Central memory CD8-positive, alpha-beta T cell (primary cell): ENCODE measurements at places on chromosomes 3 and 15.

- no peak for DNase-seq
Observed at GRCh38 chr3:194548346-194549321, 61.8 kb upstream of the ATP13A3 start.

DNA sequence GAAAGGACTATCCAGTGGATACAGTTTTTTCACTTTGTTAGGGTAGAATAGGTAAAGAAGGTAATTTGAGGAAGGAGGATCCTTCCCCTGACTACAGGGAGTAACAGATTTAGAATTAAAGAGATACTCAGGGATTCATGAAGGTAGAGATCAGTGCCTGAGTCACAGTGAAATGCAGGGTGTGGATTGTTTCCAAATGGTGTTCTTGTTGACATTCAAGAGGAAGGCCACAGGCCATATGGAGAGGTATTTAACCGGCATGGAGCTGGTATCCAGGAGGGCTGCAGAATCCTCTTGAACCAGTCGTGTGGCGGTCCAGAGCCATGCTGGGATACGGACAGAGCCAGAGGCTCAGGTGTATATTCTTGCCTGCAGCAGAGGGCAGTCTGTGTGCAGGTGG is 28.2 kb downstream of the GYG1 start:
- no peak for DNase-seq

GRCh38 chr3:184227481-184227935 is 1.9 kb upstream of the VWA5B2 start:
- peak; percentile 27 for DNase-seq

DNA sequence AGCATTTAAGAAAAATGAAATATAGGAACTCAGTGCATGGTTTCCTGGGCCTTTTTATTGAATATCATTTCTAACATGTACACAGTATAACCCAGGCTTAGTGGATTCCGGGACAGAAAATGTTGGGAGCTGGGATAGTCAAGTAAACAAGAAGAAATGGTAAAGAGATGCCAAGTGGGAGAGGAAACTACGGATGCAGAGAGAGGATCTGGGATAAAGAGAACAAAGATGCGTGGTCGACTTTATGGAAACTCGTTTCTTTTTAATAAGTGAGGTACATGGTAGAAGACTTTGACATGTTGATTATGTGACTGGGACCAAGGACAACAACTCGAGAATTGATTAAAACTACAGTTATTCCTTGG is 1.2 kb upstream of the GPR176 start:
- DNase-seq: no peak

DNA sequence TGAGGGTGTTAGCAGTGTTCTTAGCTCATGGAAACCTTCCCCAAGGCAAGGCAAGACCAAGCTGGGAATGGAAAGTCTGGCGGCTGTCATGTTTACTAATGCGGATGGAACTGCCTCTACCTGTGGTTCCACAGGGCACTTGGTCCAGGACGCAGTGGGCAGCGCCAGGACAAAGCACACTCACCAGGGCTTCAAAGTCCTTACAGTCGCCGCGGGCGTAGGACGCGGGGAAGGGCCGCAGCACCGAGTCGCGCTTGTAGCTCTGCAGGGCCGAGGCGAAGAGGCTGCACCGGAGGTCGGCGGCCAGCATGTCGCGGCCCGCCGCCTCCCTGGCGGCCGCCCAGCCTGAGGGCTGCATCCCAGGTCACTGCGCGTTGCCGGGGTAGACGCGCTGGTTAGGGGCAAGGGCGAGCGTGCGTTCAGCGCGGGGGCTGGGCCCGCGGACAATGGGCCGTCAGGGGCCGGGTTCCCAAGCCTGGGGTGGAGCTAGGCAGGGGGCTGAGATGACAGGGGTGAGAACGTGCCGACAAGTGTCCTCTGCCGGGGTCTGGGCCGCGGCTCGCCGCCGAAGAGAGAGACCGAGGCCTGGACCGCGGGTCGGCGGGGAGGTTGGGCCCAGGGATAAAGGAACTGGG is 497 bp downstream of the PARP16 start:
- no peak for DNase-seq

- DNase-seq: no peak
Observed at GRCh38 chr3:30181581-30181980, 424.8 kb upstream of the TGFBR2 start.

- no peak for DNase-seq
Observed at GRCh38 chr3:124075753-124076152, 83.8 kb upstream of the ROPN1 start.

- DNase-seq: no peak
Observed at GRCh38 chr3:136778865-136779264, 26.7 kb upstream of the STAG1 start.

- DNase-seq: no peak
Observed at GRCh38 chr15:76983590-76984375, 11.1 kb upstream of the PSTPIP1 start.

DNA sequence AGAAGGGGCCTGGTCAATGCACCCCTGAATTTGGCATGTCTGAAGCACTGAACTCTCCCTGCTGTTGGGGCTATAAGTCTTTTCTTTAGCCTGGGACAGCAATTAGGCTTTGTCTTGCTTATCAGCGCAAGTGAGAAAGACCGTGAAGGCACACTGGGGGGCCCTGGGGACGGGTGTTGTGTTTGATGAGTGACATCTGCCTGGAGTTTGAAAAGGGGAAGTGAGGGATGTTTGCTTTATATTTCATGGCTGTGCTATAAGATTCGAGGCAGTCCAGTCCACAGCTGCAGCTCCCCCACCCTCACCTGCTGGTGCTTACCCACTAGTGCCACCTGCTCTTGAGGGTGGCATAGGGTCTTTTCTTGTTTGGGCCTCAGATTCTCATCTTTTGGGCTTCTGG is 44.8 kb downstream of the CEMIP start:
- DNase-seq: no peak

GRCh38 chr3:124200407-124200806 is 208.5 kb upstream of the ROPN1 start:
- no peak for DNase-seq

GRCh38 chr3:122786066-122786465 is 7.6 kb downstream of the HSPBAP1 start:
- DNase-seq: no peak

- DNase-seq: no peak
Observed at GRCh38 chr3:75332794-75333193, 331.3 kb upstream of the FRG2C start.

DNA sequence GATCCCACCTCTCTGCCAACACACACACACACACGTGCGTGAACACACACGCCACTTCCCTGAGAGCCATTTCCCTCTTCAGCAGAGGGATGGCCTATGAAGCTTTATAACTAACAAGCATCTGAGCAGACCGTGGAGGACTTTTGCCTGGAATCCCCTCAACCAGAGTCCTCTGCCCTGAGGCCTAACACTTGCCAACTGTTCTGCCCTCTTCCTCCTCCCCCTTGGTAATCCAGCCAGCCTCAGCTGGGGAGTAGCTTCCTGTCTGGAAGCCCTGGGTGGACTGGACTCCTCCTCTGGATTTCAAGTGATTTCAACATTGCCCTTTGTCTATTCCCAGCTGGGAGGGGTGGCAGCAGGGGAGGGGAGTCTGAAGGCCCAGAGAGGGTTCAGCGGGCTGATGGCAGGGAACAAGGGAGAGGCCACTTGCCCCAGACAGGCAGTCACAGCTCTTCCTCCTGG is 68.4 kb upstream of the HACD2 start:
- no peak for DNase-seq

DNA sequence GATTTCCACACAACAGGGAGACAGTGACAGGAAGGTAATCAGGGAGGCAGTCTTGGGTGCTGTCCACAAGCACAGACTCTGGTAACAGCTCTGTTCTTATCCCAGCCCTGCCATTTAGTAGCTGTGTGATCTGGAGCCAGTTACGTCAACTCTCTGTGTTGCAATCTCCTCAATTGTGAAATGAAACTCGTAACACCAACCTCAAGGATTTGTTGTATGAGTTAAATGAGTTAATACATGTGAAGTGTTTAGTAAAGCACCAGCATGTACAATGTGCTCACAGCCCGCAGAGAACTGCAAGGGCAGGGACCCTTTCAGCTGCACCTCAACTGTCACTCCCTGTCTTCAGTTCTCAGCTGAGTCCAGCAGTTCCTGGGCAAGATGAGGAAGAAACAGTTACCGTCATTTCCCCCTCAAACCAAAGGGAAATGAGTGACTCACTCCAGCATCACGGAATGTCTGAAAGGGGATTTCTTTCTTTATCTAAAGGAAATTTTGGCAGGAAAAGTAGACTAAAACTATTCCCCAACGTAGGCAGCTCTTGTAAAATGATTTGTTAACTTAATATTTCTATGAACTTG is 39.9 kb upstream of the MB21D2 start:
- DNase-seq: no peak

- DNase-seq: no peak
Observed at GRCh38 chr3:14471016-14471415, 68.6 kb downstream of the SLC6A6 start.

DNA sequence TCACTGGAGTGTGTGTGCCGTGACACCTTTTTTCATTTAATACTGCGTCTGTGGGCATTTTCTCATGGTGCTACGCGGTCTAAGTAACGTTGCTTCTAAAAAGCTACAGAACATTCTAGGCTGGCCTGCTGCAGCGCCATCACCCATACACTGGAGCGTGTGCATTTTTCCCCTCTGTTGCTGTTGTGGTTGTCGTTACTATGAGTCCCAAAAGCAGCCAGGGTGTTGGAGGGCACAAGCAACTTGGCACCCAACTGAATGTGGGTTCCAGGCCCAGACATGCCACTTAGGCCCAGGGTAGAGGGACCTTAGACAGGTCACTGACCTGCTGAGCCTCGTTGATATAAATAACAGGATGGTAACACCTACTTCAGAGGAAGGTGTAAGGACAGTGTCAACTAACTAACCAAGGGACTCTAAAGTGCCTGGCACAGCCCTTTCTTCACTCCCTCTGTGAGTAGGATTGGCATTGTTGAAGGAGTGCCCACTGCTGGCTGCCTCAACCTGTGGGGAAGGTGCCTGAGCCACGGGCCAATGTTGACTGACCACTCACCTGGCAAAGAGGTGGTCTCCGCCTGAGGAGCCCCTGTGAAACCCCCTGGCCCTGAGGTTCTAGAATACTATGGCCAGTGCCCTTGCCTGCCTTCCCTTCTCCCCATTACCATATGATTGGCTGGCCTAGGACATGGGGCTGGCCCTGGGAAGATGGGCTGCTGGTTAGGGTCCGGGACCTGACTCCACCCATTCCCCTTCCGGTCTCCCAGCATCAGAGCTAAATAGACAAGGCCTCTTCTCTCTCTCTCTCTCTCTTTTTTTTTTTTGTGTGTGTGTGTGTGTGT is 3.5 kb downstream of the CSK start:
- DNase-seq: no peak

DNA sequence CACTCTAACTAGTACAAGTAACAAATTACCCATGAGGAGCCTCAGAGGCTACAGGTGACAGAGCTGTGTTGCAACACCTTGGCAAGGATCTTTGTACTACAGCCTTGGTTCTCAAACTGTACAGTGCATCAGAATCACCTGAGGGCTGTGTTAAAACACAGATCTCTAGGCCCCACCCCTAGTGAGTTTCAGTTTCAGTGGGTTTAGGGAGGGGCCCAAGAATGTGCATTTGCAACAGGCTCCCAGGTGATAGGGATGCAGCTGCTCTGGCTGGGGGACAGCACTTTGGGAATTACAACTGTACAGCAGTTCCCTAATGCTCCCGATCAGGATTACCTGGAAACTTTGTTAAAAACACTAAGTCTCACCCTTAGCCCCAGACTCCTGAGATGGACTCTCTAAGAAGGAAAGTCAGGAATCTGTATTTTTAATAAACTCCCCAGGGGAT is 66.1 kb upstream of the NR2F2 start:
- DNase-seq: no peak

GRCh38 chr3:187943677-187944389 is 198.6 kb upstream of the BCL6 start:
- no peak for DNase-seq

DNA sequence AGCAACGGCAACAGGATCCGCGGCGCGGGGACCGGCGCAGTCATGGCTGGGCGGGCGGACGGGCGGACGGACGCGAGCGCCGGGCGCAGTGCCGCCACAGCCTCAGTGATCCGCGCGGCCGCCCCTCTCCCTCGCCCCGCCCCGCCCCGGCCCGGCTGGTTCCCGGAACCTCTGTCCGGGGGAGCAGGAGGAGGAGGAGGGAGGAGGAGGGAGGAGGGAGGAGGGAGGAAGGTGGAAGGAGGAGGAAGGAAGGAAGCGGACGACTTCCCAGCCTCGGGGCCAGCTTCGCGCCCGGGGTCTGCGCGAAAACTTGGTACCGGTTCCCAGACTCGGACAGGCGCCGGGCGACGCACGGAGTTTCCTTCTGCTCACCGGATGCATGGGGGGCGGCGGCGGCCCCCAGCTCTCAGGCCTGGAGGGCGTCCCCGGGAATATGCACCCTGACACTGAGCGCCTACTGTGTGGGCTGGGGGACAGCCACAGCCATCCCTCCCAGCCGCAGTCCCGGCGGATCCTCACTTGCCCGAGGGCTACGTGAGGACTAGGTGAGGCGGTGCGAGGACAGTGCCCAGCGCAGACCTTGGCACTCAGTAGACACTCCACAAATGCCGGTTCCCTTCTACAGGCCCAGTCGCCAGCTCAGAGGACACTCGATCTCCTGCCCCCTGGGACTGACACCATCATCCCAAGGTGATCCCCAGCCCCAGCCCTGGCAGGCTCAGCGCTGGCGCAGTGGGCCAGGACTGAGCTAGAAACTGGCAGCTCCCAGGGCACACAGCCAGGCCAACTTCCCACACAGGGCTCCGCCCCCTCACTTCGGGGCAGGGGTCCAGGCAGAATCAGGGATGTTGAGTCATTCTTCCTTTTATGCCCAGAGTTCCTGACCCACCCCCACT is at the start of gene SHISA5:
SHISA5 (minus strand) TSS at position 124 of the 896 bp plus-strand sequence; CDS start at position 44, 80 bp downstream.
- no peak for DNase-seq
